Hematopoietic multipotent progenitor cell treated with erythropoietin and hydrocortisone succinate and interleukin-3 and kit ligand, for 17 days (in vitro differentiated cells): ENCODE measurements at places on chromosomes 7 and 10.

- DNase-seq: no peak
Measured at GRCh38 chr10:70223728-70224127, 9.5 kb downstream of the PPA1 start.

- no peak for DNase-seq
Measured at GRCh38 chr7:22482503-22482902, 17.5 kb downstream of the STEAP1B start.

DNA sequence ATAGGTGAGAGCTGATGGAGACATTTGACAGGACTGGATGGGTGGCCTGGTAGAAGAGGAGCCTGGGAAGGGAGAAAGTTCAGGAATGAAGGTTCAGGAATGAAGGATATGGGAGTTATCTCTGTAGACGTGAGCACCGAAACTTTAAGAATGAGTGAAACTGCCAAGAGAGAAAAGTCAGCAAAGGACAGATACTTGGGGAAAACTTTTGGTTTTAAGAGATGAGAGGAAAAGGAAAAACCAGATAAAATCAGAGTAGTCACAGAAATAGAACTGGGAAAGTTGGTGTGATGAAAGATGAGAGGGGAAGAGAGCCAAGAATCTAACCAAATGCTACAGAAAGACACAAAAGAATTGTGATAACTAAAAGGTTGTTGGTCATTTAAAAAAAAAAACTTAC, 88.9 kb downstream of the PRR15 start:
- DNase-seq: no peak

- no peak for DNase-seq
Measured at GRCh38 chr10:59093461-59093860, 83.0 kb upstream of the PHYHIPL start.

DNA sequence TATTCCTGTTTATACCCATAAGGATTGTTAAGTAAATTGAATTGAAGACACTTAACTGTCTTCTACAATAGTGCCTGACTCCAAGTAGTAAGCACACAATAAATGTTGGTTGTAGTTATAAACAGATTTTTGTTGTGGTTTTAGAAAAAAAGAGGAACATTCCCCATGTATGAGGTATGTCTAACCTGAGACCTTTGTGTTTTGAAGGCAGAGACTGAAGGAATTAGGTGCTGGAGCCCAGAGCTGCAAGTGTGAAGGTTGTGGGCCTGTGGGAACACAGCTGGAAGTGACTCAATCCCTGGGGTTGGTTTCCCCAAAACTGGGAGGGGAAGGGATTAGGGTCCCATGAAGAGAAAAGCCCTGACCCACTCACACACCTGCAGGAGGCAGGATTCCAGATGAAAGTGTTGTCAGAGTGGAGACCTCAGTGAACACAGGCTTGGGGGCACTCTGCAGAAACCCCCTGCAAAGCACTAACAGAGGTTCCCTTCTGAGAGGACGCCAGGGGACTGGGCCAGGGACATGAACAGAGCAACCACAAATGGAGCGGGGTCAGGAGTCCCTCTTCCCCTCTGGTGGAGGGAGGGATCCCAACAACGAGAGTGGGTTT, 265.1 kb upstream of the KLF14 start:
- no peak for DNase-seq
